ENCODE measurements at places on chromosomes 6 and 20.
A peak's percentile ranks its signal among the peaks of the same experiment; 100 is the strongest.

DNA sequence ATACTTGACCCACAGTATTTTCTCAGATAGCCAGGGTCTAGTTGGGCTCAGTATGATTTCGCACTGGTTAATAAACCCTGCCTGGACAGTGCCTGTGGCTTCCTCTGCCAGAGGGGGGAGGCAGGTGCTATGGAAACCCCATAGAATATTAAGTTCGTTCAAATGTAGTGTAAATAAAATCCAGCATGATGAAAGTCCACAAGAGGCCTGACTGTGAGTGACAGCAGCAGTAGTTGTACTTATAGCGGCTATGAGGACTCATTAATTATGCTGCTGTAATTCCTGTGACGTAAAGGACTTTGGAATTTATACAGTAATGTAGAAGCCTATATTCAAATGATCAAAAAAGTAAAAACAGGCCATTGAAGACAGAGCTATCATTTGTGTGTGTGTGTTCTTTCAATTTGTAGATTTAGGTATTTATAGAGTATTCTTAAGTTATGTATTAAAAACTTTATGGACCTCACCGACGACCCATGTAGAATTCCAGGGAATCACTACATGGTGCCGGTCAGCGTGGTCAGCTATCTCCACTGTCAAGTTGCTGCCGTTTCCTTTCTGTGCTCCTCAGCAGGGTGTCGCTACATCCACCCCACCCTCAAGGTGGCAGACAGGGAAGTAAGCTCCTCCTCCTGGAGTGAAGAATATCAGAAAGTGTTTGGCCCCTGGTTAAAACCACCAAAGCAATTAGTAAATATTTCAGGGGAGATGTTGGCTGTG, 10.0 kb downstream of the PYGB start:
- DNase-seq, result no peak

DNA sequence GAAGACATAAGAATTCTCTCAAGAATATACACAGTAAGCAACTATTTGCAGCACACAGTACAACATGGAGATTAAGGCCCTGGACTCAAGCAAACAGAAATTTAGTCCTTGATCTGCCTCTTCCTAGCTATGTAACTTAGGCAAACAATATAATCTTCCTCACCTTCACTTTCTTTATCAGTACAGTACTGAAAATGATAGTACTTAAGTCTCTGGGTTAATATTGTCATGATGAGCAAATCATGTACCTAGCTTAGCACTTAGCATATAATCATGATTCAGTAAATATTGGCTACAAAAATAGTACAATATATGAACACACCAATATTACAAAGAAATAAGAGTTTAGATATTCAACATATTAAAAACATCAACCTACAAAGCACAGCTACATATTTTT, 320.5 kb downstream of the HACE1 start:
- no peak for DNase-seq

DNA sequence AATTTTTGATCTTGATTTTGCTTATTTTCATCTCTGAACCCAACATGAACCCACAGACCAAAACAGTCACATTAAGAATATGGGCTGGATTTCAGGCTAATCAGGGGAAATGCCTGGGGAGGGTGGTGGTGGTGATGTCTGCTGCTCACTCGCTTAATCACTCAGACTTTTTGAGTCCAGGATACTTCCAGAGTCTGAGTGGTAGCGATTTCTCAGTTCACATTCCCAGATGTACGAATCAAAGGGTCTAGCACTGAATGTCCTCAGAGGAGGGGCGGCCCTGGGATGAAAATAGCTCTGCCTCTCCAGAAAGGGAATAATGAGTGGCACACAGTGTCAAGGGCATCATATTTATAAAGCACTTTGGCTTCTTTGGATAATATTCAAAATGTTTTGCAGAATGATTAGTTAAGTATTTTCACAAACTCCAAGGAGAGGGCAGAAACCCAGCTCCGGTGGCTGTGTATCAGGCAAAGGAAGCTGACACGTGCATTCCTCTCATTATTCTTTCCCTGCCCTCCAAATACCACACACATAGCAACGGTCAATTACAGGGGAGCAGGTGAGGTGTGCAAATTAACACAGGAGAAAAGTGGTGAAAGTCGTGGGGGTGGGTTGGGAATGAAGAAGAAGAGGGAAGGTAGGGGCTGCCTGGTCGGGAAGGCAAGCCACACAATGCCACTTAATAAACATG, 345.2 kb upstream of the RSPO3 start:
- DNase-seq, result no peak

DNA sequence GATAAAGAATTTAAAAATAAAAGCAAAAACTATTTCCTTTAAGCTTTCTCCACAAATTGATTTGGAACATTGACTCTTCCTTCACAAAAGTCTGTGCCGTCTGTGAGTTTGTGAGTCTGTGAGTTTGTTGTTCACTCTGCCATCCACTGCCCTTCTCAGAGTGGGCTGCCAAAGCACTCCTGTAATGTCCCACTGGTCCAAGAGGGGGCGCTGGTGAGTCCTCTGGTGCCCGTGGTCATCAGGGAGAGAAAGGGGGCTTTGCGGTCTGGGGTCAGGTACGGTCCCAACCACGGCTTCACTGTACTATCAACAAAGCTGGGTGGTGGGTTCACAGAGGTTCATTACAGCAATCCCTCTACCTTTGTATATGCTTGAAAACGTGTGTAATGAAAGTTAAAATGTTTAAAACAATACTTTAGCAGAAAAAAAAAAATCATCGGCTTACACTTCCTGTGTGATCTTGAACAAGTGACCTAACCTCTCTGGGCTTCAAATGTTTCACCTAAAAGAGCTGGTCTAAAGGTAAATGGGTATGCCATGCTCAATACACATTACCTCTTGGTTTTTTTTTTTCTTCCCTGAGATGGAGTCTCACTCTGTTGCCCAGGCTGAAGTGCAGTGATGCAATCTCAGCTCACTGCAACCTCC, 5.6 kb upstream of the ANKRD60 start:
- no peak for DNase-seq

GRCh38 chr6:133369773-133370272, 128.7 kb downstream of the EYA4 start:
- DNase-seq, result no peak

- DNase-seq, result no peak
Observed at GRCh38 chr6:142421285-142422117, 119.7 kb downstream of the ADGRG6 start.

DNA sequence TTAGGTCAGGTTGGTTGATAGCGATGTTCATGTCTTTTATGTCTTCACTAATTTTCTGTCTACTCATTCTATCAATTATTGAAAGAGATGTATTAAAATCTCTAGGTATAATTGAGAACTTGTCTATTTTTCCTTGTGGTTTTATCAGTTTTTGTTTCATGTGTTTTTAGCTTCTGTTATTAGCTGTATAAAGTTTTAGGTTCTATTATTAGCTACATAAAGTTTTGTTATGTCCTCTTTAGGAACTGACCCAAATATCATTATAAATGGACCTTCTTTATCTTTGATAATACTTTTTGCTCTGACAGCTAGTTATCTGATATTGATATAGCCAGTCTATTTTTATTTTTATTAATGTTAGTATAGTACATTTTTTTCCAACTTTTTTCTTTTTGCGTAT, 92.4 kb upstream of the TMEM170B start:
- no peak for DNase-seq

- no peak for DNase-seq
Observed at GRCh38 chr6:149031201-149031858, 284.5 kb downstream of the UST start.

DNA sequence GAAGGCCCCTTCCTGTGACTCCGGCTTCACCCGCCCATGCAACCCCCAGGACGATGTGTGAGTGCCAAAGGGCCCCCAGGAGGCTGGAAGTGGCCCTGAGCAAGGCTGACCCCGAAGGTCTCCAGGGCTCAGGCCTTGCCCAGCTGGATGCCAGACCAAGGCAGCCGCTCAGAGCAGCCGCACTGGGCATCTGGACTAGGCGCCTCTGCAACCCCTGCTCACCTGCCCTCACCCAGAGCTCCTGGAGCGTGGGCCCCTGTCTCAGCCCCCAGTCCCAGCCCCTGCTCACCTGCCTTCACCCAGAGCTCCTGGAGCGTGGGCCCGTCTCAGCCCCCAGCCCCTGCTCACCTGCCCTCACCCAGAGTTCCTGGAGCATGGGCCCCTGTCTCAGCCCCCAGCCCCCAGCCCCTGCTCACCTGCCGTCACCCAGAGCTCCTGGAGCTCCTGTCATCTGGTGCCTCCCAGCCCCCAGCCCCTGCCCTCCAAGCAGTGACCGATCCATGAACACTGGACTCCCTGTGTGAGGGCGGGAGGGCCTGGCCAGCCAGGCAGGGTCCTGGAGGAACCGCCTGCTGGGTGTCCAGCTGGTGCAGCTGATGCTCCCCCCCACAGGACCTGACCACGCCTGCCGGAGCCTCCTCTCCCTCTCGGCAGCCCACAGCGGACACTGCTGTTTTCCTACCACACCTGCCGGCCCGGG, 1.1 kb downstream of the SRMS start:
- DNase-seq, result no peak

DNA sequence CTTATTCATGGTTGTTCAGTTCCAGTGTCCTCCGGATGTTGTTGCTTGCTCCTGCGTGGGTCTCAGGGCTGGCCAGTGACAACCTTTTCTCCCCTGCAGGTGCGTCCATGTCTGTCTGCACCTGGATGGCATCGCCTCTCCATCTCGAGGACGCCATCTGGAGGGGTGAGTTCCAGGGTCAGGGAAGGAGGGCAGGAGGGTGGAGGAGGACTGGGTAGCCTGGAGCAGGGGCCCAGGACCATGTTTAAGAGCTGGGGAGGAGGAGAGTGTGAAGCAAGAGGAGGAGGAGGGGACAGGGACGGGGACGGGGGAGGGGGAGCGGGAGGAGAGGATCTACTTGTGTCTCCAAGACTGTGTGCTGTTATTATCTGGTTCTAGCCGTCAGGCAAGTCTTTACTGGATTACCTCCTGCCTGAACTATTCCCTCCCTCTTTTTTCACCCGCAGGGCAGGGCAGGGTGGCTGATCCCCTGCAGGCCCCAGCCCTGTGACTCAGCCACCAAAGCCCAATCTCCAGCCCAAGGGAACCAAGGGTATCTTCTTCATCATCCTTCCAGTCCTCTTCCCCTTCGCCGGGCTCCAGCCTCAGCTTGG, 32.2 kb upstream of the TULP1 start:
- DNase-seq, result no peak

DNA sequence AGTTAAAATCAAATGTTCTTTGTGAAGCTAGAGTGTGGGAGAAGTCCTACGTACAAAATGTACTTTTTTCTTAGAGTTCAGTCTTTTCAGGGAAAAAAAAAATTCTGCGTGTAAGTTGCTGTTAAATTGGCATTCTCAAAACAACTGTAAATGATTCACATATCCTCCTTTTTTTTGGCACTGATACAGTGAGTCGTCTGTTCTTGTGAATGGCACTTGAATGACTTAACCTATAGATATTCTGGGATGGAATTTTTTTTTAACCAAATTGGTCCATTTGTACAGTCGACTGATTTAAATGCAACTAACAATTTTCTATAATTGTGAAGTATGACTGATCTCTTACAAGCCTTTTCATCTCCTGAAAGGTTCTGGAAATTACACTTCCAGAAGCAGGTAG, 5.5 kb upstream of the JAG1 start:
- DNase-seq, result no peak

DNA sequence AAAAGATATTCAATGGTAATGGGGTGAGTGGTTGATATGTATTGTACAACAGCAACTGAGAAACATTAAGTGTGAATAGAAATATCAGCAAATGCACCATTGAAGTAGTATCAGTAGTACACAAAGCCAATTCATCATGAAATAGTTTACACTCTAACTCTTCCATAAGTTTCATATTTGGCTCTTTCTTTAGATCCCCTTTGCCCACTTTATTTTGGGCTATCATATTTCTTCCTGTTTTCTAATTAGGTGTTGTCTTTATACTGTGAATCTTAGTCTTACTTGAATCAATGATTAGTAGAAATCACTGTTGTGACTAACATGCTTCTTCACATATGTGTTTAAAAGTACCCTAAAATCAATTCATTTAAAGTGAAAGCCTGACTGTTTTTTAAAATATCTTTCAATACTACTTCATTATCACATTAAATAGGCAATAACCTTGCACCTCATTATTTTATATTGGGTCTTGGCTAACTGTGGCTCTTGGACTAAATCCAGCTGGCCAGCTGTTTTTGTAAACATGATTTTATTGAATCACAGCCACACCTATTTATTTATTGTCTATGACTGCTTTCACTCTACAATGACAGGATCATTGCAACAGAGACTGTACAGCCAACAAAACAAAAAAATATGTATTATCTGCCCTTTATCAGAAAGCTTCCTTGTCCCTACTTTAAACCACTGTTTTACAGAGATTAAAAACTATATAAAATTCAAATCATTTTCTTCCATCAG, 38.9 kb downstream of the EYS start:
- DNase-seq, result no peak

DNA sequence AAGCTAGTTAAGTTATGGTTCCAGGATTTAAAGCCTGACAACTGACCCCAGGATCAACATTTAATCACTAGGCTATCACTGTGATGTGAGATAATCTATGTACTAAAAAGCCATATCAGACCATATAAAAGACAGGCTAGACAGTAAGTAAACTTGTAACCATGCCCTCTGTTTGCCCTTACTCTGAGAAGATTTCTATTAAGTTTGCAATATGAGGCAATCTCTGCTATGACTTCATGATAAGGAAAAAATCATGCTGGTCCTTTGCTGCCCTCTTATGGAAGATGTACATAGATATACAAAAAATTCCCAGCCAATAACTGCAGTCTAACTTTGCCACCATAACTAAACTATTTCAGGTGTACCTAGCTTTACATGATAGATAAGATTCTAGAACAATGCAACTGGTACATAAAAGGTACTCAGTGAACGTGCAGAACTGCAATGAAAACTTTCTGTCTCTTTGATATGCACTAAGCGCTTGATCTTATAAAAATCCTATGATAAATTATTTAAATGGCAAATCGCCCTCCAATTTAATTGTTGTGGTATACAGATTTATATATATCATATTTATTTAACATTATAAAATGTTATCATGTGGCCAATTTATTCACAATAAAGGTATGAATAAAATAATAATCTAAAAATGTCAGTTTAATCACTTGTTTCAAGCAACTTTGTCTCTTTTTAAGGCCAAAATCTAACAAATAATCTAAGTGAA, 70.5 kb downstream of the FAM217A start:
- DNase-seq, result peak; percentile 55

DNA sequence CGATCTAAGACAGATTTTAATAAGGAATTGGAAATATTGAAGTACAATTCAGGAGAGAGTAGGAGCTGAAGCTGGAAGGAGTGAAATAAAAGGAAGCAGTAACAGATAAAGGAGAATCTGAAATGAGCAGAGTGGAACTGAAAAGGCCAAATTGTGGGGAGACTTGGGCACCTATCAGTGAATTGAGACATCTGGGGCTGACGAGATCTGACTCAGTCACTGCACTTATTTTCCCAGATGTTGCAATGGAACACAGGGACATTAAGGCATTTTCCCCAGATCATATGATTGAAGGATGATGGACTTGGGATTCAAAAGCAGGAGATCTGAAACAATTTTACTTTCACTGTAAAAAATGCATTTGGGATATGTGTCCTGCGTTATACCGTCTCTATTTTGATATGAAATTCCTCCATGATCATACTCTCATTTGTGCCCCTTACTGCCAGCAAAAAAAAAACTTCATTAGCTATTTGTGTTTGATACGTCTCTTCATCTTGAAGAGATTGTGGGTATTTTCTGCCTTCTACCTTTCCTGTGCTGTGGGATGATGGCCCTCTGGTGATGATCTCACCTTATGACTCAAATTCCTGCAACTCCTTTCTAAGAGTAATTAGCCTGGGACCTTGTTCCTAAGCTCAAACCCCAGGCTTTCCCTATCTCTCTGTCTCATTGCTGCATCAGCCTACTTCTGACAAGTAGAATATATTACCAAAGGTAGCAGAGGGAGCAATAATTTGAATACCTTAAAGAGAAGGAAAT, 278.5 kb upstream of the MAN1A1 start:
- DNase-seq, result no peak

- DNase-seq, result no peak
Observed at GRCh38 chr20:61560361-61560853, 308.3 kb downstream of the CDH4 start.

All from T-helper 2 cell (primary cell).